ENCODE measurements at places on chromosomes 7 and 10. TPM values are rescaled to one million over a fixed set of nuclear protein-coding genes. Genes with fewer than 3 reads are reported as not detected.

TAS2R41 gene
- total RNA-seq: not detected

DNA sequence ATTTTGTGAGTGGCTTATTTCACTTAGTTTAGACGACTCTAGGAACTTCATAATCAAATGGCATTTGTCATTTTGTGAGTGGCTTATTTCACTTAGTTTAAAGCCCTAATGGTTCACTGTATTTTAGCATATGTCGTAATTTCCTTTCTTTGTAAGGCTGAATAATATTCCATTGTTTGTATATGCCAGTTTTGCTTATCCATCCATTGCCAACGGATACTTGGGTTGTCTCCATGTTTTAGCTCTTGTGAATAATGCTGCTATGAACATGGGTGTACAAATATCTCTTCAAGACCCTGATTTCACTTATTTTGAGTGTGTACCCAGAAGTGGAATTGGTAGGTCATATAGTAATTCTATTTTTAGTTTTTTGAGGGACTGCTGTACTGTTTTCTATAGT lies 31.8 kb downstream of the DOCK1 start:
- no peak for DNase-seq
- H3K4me1 ChIP-seq: no peaks in the 10 kb centered on the region
- H3K4me3 ChIP-seq: no peak overlapping the region
- H3K27ac ChIP-seq: no peak overlapping the region
- no peaks in the 10 kb centered on the region for H3K27me3 ChIP-seq

- H3K27ac ChIP-seq: no peak overlapping the region
- no peaks in the 10 kb centered on the region for H3K4me1 ChIP-seq
- no peak for DNase-seq
- no peak overlapping the region for H3K4me3 ChIP-seq
- H3K27me3 ChIP-seq: no peaks in the 10 kb centered on the region
These were observed 299.9 kb downstream of the AUTS2 start for GRCh38 chr7:69898189-69898588.

ACBD7 gene
- 1.3 TPM for total RNA-seq

INMT gene
- not detected for total RNA-seq

DNA sequence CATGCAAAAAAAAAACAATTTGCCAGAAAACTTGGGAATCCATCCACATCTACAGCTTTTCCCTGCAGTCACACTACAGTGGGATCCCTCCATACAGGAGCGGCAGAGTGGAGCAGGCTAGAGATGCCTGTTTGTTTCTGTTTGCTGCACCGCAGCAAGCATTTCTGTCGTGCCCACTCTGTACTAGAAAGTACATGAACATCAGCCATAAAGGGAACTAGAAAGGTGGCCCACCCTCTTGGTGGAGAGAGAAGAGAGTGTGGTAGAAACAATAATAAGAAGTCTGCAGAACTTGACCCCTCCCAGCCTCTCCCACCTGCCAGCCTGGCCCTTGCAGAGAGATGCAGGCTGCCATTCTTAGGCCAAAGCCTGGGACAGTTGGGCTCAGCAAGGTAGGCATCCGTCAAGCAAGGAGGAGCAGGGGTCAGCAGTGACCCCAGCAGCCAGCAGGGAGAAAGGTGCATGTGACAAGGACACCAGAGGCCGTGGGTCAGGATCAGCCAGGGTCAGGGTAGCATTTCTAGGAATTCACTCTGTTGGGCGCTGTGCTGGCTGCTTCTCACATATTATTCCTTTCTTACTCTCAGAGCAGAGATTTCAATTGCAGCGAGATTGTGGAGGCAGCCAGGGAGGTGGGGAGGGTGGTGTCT lies 171.8 kb downstream of the EGFR start:
- no peaks in the 10 kb centered on the region for H3K4me1 ChIP-seq
- no peak for DNase-seq
- H3K4me3 ChIP-seq: no peak overlapping the region
- no peak overlapping the region for H3K27ac ChIP-seq
- H3K27me3 ChIP-seq: peaks cover 8% of the 10 kb centered on the region

DNA sequence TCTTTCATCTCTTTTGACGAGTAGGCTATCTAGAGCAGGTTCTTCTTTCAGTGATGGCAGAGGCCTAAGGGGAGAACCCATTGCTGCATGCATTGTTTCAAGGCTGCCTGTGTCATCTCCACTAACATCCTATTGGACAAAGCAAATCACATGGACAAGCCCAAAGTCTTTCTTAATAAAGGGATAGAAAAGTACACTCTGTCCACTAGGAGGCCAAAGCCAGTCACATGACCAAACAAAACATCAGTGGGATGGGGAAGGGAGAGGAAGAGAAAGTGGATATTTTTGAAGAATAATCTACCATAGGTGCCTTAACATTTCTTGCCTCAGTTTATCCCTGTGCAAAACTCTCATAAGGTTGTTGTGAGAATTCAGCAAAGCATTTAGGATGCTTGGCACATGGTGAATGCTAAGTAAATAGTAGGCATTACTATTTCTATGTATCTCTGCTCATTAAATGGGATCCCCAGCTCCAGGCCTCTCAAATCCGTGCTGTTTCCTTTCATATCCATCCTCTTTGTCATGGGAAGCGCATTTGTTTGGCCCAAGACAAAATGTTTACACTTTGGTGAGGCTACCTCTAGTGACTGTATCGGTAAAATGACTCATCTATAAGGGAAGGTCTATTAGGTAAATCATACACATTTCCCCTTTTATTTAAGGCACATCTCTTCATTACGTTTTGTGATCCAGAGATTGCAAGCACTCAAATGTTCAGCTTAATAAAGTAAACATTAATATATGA lies 16.7 kb upstream of the CADPS2 start:
- no peaks in the 10 kb centered on the region for H3K27me3 ChIP-seq
- H3K27ac ChIP-seq: no peak overlapping the region
- DNase-seq: no peak
- H3K4me1 ChIP-seq: no peaks in the 10 kb centered on the region
- H3K4me3 ChIP-seq: no peak overlapping the region

CYP2C9 gene
- total RNA-seq: not detected

GRCh38 chr7:101746314-101746713 lies 71.1 kb upstream of the CUX1 start:
- no peaks in the 10 kb centered on the region for H3K27me3 ChIP-seq
- H3K27ac ChIP-seq: no peak overlapping the region
- peaks cover 28% of the 10 kb centered on the region for H3K4me1 ChIP-seq
- H3K36me3 ChIP-seq: no peaks in the 10 kb centered on the region
- no peak overlapping the region for H3K4me3 ChIP-seq
- no peak for DNase-seq

- H3K27ac ChIP-seq: no peak overlapping the region
- no peaks in the 10 kb centered on the region for H3K4me1 ChIP-seq
- DNase-seq: no peak
- peaks cover 6% of the 10 kb centered on the region for H3K36me3 ChIP-seq
These were observed 197.2 kb upstream of the SH2B2 start for GRCh38 chr7:102089175-102090098.

- no peaks in the 10 kb centered on the region for H3K27me3 ChIP-seq
- H3K36me3 ChIP-seq: no peaks in the 10 kb centered on the region
- no peak for DNase-seq
- H3K4me1 ChIP-seq: peaks cover 2% of the 10 kb centered on the region
- no peak overlapping the region for H3K27ac ChIP-seq
These were observed 56.4 kb downstream of the VIPR2 start for GRCh38 chr7:159088016-159088865.

COL13A1 gene
- total RNA-seq: not detected

- H3K4me3 ChIP-seq: no peak overlapping the region
- H3K27ac ChIP-seq: no peak overlapping the region
- no peaks in the 10 kb centered on the region for H3K36me3 ChIP-seq
- no peak for DNase-seq
These were observed 45.2 kb upstream of the AKR1E2 start for GRCh38 chr10:4780782-4781181.

All from activated CD4-positive, alpha-beta T cell treated with anti-CD3 and anti-CD28 coated beads, Interleukin-2, amount 10 ng/mL, durations not matched to agents 24 days and 14 days (primary cell).